ENCODE measurements at places on chromosomes 5 and 9.
A peak's percentile ranks its signal among the peaks of the same experiment; 100 is the strongest.

GRCh38 chr5:17665836-17666235 lies 31.6 kb downstream of the TAF11L14 start:
- no peak for DNase-seq

GRCh38 chr9:136942112-136942880 lies 2.2 kb downstream of the FBXW5 start:
- DNase-seq: no peak

DNA sequence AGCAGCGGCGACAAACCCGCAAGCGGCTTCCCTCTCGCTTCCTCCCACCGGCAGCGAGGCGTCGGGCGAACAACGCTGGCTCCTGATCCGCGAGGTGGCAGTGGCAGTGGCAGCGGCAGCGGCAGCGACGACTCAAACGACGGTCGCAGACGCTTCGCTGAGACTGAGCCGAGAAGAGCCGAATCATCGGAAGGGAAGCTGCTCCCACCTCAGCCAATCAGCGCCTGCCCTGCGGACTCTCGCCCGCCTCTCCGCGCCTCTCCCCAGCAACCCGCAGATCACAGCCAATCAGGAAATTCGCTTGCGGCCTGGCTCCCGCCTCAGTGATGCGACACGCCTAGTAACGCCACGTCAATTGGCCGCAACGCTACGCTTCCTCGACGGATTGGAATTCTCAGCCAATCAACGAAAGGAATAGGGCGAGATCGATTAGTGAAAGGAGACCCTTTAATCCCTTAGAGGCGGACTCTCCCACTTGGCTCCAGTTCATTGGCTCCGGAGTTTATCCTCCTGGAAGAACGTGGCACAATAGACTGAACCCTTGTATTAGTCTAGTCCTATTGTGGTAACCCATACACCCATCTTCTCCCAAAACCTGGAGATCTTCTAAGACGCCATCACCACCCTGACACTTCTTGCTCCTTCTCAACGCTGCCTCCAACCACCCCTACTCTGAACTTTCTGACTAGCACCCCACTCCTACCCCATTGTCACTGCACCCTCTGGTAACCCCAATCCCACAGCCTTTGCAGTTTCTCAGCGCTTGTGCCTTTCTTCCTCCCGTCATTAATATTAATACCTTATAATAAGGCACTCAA lies at the start of gene VCP:
Gene VCP, minus strand, starts transcription at position 165 of the 818 bp plus-strand sequence. CDS start 272 bp downstream, outside the sequence.
- peak; percentile 62 for DNase-seq

DNA sequence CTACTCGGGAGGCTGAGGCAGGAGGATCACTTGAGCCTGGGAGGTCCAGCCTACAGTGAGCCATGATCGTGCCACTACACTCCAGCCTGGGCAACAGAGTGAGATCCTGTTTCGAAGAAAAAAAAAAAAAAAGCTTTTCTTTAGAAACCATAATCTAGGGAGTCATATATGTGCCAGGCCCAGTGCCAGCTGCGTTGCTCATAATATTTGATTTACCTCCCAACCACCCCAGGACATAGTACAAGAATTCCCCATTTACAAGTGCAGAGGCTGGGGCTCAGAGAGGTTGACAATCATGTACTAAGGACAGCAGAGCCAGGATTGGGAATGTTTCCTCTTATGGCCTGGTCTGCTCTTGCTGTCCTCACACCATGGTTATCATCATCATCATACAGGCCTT lies 25.1 kb upstream of the TRIM14 start:
- DNase-seq: no peak

GRCh38 chr5:74232276-74232675 lies 408.3 kb downstream of the ENC1 start:
- no peak for DNase-seq
